ENCODE measurements at places on chromosomes 2 and 18. TPM values are rescaled to one million over a fixed set of nuclear protein-coding genes. Genes with fewer than 3 reads are reported as not detected.

Gene DIPK1C
- polyA plus RNA-seq, result not detected

GRCh38 chr18:53586923-53587322, 637.5 kb downstream of the MBD2 start:
- no peak for DNase-seq

Gene TMEM169
- 0.10 TPM for polyA plus RNA-seq

DNA sequence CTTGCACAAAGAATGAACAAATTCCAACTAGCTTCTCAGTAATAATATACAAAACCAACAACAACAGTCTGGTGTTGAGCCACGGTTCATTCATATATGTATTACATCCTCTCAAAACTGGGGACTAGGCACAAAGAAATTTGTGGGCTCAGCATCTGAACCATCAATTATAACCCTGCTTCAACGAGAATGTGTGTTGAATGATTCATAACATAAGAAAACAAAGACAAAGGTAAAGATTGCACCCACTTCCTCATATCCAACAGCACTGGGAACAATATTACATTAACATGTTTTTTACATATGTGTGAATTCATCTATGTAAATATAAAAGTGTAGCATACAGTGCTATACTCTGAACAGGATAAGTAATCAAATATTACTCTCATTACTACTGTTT, 144.8 kb downstream of the CDH2 start:
- DNase-seq, result peak; percentile 50

GRCh38 chr2:83251321-83251872, 1207.7 kb downstream of the SUCLG1 start:
- no peak for DNase-seq
